Stimulated activated CD4-positive, alpha-beta T cell treated with anti-CD3 and anti-CD28 coated beads, Interleukin-4, amount 100 ng/mL, for 1 hour (primary cell): ENCODE measurements at places on chromosomes 6 and 20.

DNA sequence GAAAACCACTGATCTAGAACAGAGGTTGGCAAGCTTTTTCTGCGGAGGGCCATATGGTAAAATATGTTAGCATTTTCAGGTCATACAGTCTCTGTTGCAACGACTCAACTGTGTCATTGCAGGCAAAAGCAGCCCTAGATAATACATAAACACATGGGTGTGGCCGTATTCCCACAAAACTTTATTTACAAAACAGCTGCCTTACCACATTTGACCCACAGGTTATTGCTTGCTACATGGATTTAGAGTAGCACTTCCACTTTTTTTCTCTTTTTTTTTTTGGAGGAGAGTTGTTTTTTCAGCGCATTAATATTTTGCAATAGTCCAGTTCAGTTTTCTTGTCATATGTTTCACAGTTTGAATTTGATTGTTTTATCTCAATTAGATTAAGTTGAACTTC lies 2.5 kb upstream of the IGF2R start:
- DNase-seq, result no peak

GRCh38 chr6:34125939-34126338 lies 19.9 kb downstream of the GRM4 start:
- no peak for DNase-seq

GRCh38 chr6:136792095-136792409 lies 225 bp downstream of the MAP3K5 start:
- no peak for DNase-seq

- no peak for DNase-seq
These were observed 58.4 kb upstream of the RNF217 start for GRCh38 chr6:124903797-124904196.

DNA sequence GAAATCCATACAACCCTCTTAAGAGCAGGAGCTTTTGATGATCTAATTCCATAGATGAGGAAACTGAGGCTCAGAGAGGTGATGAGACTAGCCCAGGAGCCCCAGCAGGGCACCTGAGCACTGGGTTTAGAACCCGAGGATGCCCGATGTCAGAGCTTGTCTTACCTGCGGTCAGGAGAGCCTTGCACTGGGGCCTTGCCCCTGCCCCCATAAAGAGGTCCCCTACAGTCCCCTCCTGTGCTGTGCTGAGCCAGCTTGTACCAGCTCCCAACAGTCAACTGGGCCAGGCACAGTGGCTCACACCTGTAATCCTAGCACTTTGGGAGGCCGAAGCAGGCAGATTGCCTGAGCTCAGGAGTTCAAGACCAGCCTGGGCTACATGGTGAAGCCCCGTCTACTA lies 58.6 kb downstream of the RIPOR3 start:
- DNase-seq, result no peak

DNA sequence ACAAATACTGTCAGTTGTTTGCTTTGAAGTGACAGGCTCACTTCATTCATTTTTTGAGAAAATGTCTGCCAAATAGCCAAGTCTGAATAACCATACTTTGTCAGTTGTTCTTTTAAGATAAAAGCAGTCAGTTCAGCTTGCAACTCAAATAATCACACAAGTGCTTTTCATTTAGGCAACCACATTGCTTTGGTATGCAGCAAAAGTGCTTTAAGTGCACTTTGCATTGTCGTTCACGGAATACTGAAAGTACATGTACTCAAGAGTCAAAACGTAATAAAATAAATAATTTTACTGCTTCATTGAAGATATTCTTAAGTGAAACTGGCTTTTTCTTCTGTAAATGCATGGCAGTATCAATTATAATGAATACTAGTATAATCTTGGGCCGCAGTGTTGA lies 107.2 kb downstream of the MMS22L start:
- no peak for DNase-seq

- no peak for DNase-seq
These were observed 105.4 kb upstream of the NFATC2 start for GRCh38 chr20:51647674-51648570.

DNA sequence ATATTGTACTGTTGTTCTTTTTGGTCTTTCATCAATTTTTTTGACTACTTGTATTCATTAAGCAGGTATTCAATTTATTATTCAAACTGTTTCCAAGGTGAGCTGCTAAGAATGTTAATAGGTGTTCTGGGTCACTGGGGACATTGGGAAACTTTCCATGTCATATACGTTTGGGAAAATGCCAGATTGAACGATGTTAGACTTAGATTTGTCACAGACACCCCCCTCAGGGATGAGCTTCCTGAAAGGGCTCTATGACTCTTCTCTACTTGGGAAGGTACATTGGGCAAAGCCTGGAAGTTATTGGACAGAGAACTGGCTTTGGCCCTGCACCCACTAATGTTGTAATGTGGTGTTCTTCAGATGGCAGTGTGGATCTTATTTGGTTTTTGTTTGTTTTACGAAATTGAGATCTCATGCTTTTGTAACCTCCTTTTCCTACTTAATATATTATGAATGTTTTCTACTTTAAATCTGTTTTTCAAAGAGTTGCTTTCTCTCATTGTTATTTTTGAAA lies 42.1 kb downstream of the PLCB4 start:
- no peak for DNase-seq

DNA sequence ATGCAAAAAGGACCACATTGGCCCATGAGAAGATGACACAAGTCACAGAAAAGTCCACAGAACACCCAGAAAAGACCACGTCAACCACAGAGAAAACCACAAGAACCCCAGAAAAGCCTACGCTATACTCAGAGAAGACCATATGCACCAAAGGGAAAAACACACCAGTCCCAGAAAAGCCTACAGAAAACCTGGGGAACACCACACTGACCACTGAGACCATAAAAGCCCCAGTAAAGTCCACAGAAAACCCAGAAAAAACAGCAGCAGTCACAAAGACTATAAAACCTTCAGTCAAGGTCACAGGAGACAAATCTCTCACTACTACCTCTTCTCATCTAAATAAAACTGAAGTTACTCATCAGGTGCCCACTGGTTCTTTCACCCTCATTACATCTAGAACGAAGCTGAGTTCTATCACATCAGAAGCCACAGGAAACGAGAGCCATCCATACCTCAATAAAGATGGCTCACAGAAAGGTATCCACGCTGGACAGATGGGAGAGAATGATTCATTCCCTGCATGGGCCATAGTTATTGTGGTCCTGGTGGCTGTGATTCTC lies 11.2 kb downstream of the MUCL3 start:
- no peak for DNase-seq

- no peak for DNase-seq
These were observed 201.2 kb upstream of the SHLD1 start for GRCh38 chr20:5548902-5549599.

DNA sequence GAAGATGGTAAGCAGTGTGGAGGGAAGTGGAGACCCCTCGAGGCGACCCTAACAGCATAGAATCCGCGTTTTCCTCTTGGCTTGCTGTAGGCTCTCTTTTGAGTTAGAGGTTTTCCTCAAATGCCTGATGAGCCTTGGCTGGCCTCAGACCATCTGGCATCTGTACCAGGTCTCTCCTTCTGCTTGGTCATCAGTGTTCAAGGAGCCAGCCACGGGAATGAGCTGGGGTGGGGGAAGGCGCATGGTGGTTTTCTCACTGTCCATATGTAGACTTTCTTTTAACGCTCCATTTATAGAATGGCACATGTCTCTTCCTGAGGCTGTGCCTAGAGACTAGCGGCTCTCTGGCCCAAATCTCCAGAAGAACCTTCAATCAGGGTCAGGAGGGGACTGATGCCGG lies 8.1 kb upstream of the GUCA1A start:
- DNase-seq, result no peak

GRCh38 chr6:43970068-43970912 lies 157.0 kb downstream of the MRPL14 start:
- DNase-seq, result no peak

DNA sequence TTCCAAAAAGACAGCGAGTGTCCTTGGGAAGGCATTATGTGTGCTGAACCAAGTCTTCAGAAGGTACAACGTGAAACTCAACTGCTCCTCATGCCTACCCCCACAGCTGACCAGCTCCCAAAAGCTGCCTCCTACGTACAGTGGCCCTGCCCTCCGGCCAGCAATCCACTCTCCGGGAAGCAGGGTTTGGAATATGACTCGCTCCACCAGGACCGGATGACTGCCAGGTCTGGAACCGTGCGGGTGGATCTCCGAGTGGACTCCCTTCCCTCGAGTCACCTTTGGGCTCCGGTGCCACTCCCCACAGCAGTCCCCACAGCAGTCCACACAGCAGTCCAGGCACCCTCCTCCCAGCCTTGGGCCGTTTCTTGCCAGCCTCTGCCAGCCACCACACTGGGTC lies 4.3 kb downstream of the ZBTB46 start:
- DNase-seq, result no peak

- DNase-seq, result no peak
These were observed 150.7 kb upstream of the GMDS start for GRCh38 chr6:2396042-2396657.

GRCh38 chr6:33787346-33787953 lies 1.5 kb downstream of the LEMD2 start:
- DNase-seq, result no peak

DNA sequence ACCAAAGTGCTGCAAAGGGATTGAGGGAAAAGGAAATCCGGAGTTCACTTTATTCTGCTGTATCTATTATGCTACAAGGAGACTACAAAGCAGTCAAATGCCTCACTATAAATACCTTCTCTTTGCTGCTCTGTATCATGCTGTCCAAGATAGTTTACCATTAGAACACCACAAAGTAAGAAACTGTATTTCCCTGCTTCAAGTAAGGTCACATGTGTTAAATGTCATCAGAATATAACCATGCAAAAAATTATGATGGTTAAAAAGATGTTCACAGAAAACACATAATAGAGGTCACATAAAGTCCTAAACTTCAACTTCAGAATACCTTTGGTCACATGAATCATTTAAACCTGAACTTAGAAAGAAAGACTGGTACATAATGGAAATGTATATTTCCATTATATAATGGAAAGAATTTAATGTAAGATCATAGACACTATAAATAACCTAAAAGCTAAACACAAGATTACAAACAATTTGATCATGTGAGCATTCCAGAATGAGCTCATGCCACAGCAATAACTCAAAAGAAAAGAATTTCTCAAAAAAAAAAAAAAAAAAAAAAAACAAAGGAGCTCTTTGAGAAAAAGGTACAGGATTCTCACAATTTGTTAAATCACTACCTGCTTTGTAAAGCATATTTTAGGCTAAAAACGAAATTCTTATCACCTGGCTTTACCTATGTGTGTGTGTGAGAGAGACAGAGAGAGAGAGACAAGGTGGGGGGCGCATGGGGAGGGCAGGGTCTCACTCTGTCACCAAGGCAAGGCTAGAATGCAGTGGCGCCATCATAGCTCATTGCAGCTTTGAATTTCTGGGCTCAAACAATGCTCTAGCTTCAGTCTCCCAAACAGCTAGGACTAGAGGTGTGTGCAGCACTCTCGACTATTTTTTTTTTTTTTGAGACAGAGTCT lies 58.7 kb downstream of the KIF13A start:
- no peak for DNase-seq

GRCh38 chr6:93889713-93890112 lies 470.4 kb upstream of the EPHA7 start:
- no peak for DNase-seq

- no peak for DNase-seq
These were observed 84.1 kb downstream of the TNFAIP3 start for GRCh38 chr6:137951064-137951597.

DNA sequence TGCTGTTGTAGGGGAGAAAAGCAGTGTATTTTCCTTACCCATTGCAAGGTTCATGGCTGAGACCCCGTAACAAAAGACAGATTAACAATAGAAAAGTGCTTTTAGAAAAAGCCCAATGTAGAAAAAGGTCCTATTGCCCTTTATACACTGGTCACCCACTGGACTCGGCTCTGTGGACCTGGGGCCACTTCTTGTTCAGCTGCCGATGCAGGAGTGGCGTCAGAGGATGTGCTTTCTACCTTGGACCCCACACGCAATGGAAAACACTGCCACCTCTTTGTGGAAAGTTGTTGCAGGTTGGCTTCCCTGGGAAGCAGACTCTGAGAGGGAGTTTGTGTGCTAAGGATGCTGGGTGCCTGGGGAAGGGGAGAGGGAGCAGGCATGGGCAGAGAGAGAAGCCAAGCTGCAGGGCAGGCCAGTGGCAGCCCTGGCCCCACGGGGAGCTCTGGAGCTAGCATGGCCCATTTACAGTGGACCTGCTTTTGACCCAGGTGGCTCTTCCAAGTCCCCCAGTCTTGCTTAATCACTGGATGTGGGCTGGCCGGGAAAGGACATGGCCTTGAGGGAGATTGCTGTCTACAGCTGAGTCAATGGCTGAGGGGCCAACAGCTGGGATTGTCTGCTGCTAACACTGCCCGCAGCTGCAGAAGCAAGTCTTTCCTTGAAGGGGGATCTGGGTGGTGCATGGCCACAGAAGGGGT lies 142.9 kb downstream of the CDC5L start:
- no peak for DNase-seq

DNA sequence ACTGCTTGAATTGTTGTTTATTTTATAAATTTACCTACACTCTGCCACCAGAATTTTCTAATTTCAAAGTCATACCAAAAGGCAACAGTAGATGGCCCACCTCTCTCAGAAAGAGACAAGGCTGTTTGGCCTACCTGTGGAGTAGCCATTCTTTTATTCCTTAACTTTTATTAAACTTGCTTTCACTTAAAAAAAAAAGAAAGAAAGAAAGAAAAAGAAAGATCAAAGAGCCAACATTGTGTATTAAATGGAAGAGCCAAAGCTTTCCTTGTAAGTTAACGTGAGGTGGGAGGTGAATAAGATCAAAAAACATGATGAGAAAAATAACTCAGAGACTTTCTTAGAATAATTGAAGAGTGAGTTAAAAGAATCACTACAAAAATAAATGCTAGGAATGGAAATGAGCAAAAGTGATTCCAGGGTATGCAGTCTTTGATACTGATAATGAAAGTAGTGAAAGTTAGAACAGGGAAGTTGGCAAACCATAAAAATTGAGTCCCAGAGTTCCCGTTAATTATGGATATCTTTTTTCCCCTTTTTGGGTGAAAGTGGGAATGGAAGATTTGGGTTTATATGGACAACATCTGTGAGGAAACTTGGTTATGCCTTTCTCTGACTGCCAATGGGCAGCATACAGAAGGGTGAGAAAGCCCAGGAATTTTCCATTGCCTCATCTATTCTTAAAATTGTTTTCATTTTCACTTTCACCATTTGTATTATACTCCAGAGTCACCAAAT lies 35.9 kb upstream of the MYB start:
- no peak for DNase-seq

DNA sequence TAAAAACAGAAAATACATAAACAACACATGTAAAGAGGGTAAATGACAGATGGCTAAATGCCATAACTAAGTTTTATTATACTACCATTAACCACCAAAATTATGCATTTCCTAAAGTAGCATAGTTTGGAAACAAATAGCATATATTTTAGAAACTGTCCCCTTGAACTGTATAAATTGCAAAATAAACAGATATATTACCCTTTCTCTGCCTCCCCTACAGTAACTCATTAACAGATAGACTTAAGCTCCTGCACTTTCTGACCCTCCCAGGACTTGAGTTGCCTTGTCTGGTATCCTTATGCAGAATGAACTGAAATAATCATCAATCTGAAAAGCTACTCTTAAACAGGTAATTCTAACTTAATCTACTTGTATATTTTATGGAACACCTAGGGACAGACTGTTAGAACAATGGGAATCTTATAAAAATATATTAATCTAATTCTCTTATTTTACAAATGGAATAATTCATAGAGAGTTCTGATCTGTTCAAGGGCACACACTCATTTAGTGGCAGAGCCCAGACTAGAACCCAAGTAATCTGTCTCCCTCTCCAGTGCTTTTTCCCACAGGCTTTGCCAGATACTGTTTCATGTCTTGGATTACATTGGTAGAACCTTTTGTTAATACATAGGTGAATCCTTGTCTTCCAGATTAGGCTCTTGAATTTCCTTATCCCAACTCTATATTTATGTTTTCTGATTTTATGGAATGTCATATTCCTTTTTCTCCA lies 50.6 kb upstream of the LOC128125822 start:
- no peak for DNase-seq
